ENCODE measurements at places on chromosomes 1 and 21.

GRCh38 chr1:245598524-245599305 lies 443.9 kb downstream of the KIF26B start:
- H3K36me3 ChIP-seq = no peaks in the 10 kb centered on the region
- H3K27ac ChIP-seq = no peak overlapping the region
- H3K4me3 ChIP-seq = no peak overlapping the region
- no peaks in the 10 kb centered on the region for H3K27me3 ChIP-seq

DNA sequence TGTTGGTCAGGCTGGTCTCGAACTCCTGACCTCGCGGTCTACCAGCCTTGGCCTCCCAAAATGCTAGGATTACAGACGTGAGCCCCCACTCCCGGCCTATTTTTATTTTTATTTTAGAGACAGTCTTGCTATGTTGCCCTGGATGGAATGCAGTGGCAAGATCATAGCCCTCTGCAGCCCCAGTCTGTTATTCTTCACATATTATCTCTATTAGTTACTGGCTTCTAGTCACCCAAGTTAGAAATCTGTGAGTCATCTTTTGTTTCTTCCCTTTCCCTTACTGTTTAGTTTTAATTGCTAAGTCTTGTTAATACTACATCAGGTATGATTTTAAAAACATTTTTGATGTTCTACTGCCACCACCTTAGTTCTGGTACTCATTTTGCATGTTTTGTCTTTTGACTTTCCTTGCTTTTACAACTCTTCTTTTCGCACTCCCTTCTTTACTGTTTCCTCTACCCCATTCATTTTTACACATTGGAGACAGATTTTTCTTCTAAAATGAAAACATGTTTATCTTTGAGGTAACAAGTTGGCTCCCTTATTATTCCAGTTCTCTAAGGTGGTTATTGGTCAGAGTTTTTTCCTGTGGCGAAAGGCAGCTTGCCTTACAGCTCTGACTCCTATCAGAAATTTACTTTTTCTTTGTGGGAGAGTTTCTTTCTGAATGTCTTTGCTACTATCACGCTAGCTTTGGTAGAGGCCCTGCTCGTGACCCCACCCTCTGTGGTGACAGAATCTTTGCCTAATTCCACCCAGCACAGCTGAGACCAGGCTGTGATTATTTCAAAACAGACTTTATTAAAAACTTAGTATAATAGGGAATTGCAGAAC lies 19.5 kb downstream of the ZMYM4 start:
- no peak overlapping the region for H3K4me3 ChIP-seq
- peaks cover 19% of the 10 kb centered on the region for H3K4me1 ChIP-seq
- no peaks in the 10 kb centered on the region for H3K36me3 ChIP-seq
- no peaks in the 10 kb centered on the region for H3K27me3 ChIP-seq

GRCh38 chr1:218201601-218202000 lies 83.5 kb upstream of the RRP15 start:
- no peaks in the 10 kb centered on the region for H3K36me3 ChIP-seq
- no peak for DNase-seq
- no peak overlapping the region for H3K4me3 ChIP-seq
- H3K4me1 ChIP-seq = no peaks in the 10 kb centered on the region
- H3K27ac ChIP-seq = no peak overlapping the region
- H3K27me3 ChIP-seq = no peaks in the 10 kb centered on the region

GRCh38 chr1:71950579-71950978 lies 331.8 kb downstream of the NEGR1 start:
- no peak overlapping the region for H3K4me3 ChIP-seq
- no peaks in the 10 kb centered on the region for H3K36me3 ChIP-seq
- no peak overlapping the region for H3K27ac ChIP-seq
- H3K27me3 ChIP-seq = no peaks in the 10 kb centered on the region
- DNase-seq = no peak

GRCh38 chr1:97783751-97784150 lies 137.1 kb downstream of the DPYD start:
- no peak overlapping the region for H3K27ac ChIP-seq
- no peaks in the 10 kb centered on the region for H3K36me3 ChIP-seq
- H3K27me3 ChIP-seq = no peaks in the 10 kb centered on the region
- no peak for DNase-seq
- no peaks in the 10 kb centered on the region for H3K4me1 ChIP-seq
- no peak overlapping the region for H3K4me3 ChIP-seq

DNA sequence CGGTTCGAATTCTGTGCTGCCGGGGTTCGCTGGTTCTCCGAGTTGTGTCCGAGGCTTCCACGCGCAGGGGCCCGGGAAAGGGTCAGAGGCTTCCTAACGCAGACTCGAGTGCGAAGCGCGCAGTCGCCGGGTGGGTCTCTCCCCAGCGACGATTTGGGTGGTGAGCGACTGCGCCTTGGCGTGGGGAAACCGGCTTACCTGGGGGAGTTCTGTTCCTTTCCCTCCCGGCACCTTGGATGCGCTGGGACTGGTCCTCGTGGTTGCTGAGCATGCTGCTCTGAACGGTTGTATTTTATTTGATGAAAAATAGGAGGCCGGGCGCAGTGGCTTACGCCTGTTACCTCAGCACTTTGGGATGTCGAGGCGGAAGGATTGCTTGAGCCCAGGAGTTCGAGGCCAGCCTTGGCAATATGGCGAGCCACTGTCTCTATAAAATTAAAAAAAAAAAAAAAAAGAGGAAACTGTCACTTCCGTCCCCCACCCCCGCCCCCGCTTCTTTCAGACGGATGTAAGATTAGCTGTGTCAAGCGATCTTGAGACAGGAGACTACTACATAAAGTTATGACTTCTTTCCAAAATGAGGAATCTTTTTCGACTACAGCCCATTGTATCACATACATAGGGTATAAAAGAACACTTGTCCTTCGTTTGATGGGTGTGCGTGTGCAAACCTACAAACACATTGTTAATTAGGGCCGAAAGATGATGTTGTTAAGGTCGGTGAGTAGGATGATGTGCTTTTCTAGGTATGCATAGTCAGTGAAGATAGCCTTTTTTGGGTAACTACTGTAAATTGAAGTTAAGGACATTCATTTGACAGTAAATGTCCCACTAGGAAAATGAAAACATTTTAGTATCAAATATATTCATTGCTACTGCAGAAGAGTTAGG lies at the start of gene CCDC18:
CCDC18 (plus strand) TSS at position 2 of the 891 bp plus-strand sequence. CDS start 2,638 bp downstream, outside the sequence.
- peaks cover 14% of the 10 kb centered on the region for H3K4me1 ChIP-seq
- H3K4me3 ChIP-seq = peak within 1 kb of the TSS; percentile 53
- H3K27me3 ChIP-seq = no peaks in the 10 kb centered on the region
- no peak for DNase-seq

DNA sequence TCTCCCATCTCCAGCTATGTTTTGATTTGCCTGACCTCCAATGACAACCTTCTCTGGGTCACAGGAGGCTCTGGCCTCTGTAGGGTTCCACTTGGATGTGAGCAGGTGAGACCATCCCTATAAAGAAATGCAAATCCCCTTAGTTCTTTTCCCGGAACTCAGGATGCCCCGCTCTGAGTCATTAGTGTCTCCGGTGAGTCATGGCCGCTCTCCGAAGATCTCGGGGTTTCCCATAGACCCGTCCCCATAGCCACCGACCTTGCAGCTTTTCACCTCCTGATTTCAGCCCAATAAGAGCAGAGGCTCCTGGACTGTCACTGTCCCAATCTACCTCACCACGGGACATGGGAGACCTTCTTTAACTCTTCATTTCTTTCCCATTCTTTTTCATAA lies 98.2 kb downstream of the PGBD5 start:
- no peaks in the 10 kb centered on the region for H3K4me1 ChIP-seq
- H3K4me3 ChIP-seq = no peak overlapping the region
- H3K27ac ChIP-seq = no peak overlapping the region
- no peaks in the 10 kb centered on the region for H3K27me3 ChIP-seq

GRCh38 chr1:15684042-15684461 lies at the start of gene PLEKHM2:
Gene PLEKHM2 (plus strand): TSS chr1:15684320. CDS start chr1:15684559, 239 bp downstream.
- peak within 1 kb of the TSS; percentile 87 for H3K4me3 ChIP-seq
- H3K36me3 ChIP-seq = peaks cover 4% of the 10 kb centered on the region
- peak within 1 kb of the TSS; percentile 98 for H3K27ac ChIP-seq
- H3K27me3 ChIP-seq = no peaks in the 10 kb centered on the region

DNA sequence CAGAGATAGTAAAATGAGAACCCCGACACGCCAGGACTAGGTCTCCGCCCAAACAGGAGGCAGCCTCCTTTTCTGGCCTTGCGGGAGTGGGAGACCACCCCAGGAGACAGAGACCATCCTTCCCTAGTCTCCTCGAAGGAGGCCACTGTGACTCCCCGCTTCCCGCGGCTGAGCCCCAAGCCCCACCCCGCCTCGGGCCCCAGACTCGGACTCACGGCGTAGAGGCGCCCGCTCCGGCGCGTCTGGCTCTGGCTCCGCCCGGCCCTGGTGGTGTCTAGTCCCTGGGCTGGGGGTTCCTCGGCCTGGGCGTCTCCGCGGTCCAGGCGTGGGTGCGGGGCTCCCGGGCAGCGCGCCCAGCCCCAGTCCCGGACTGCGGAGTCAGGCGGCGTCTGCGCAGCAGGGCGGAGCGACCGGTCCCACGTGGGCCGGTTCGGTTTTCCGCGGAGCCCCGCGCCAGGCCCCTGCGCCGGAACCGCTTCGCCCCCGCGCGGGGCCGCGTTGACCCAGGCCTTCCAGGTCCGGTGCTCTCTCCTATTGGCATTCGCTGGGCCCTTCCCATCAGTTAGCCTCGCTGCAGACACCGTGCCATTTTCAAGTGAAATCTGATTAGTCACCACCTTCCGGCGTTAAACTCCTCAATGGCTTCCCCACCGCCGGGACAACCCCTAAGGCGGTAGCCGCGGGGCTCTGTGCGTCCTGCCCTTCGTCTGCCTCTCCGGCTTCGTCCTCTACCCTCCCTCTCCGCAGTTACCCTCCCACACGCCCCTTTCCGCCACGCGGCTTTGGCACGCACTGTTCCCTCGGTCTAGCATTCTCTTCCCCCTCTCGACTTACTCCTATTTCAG lies at the start of gene C1orf216:
C1orf216 (minus strand) TSS at position 393 of the 845 bp plus-strand sequence. CDS start 2,563 bp downstream, outside the sequence.
- no peaks in the 10 kb centered on the region for H3K36me3 ChIP-seq
- H3K27ac ChIP-seq = peak within 1 kb of the TSS; percentile 80
- DNase-seq = no peak
- H3K4me1 ChIP-seq = peaks cover 4% of the 10 kb centered on the region
- H3K27me3 ChIP-seq = no peaks in the 10 kb centered on the region

- peaks cover 55% of the 10 kb centered on the region for H3K4me1 ChIP-seq
- no peaks in the 10 kb centered on the region for H3K27me3 ChIP-seq
- no peak overlapping the region for H3K4me3 ChIP-seq
- peak overlapping the region; percentile 69 for H3K27ac ChIP-seq
Measured at GRCh38 chr1:226990133-226990716, 50.1 kb downstream of the COQ8A start.

DNA sequence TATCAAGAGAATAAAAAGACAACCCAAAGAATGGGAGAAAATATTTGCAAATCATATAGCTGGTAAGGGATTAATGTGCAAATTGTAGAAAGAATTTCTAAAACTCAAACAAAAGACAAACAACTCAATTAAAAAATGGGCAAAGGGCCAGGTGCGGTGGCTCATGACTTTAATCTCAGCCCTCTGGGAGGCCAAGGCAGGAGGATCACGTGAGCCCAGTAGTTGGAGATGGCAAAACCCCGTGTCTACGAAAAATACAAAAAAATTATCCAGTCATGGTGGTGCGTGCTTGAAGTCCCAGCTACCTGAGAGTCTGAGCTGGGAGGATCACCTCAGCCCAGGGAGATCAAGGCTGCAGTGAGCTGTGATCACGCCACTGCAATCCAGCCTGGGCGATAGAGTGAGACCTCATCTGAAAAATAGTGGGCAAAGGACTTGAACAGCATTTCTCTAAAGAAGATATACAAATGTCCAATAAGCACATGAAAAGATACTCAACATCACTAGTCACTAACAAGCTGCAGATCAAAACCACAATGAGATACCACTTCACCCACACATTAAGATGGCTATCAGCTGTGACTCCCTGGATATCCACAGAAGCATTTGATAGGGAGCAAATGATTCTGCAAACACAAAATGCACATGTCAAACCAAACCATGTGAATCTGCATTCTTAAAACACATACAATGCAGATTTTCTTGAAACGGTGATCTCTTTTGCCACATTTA lies 20.9 kb downstream of the SLC30A1 start:
- H3K4me1 ChIP-seq = no peaks in the 10 kb centered on the region
- DNase-seq = no peak
- H3K27ac ChIP-seq = no peak overlapping the region
- no peaks in the 10 kb centered on the region for H3K27me3 ChIP-seq

DNA sequence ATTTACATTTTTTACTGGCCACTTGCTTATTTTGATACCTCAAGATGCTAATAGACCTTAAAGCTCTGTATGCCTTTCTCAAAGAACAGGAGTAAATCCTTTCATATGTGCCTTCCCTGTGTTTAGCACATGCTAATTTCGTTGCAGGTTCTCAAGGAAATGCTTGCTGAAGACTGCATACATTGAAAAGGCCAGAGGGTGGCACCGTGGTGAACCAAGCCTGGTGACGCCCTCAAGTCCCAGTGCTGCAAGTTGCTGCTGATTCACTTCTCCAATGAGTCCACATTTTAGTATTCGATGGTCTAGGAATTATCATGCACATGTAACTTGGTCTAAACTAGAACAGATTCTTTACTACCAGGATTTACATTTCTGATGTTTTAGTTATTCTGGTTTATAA lies 94.1 kb downstream of the CLDN17 start:
- H3K4me1 ChIP-seq = no peaks in the 10 kb centered on the region
- no peaks in the 10 kb centered on the region for H3K27me3 ChIP-seq
- H3K4me3 ChIP-seq = no peak overlapping the region
- H3K27ac ChIP-seq = no peak overlapping the region
- DNase-seq = no peak
- H3K36me3 ChIP-seq = no peaks in the 10 kb centered on the region

- H3K4me1 ChIP-seq = no peaks in the 10 kb centered on the region
- no peaks in the 10 kb centered on the region for H3K36me3 ChIP-seq
- H3K4me3 ChIP-seq = no peak overlapping the region
- H3K27ac ChIP-seq = no peak overlapping the region
- H3K27me3 ChIP-seq = no peaks in the 10 kb centered on the region
Measured at GRCh38 chr1:54464031-54464476, 57.9 kb upstream of the SSBP3 start.

GRCh38 chr1:154155251-154155650 lies 378 bp upstream of the NUP210L start:
- H3K4me1 ChIP-seq = peaks cover 23% of the 10 kb centered on the region
- H3K36me3 ChIP-seq = peaks cover 56% of the 10 kb centered on the region
- peak overlapping the region; percentile 53 for H3K27ac ChIP-seq
- H3K27me3 ChIP-seq = no peaks in the 10 kb centered on the region
- no peak for DNase-seq
- no peak overlapping the region for H3K4me3 ChIP-seq

DNA sequence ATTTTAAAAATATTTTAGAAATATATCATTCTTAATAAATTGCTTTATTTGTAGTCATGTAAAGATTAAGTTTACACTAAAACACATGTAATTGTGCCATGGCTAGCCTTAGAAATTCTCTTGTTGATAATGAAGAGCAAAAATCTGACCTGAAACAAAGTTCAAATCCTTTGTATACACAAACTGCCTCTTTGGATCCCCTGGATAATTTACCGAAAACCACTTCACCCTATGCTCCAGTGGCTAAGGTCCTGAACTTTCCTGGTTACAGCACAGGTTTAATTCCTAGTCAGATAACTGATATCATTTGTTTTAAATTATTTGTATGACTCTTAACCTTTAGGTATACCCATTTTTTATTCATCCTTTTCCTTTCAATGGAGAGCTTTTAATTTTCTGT lies 1093.2 kb upstream of the ADGRL4 start:
- H3K4me1 ChIP-seq = no peaks in the 10 kb centered on the region
- H3K4me3 ChIP-seq = no peak overlapping the region
- H3K36me3 ChIP-seq = no peaks in the 10 kb centered on the region
- DNase-seq = no peak

All from esophagus squamous epithelium (tissue), 5 donors.